ENCODE measurements at places on chromosomes 7 and 10. TPM values are rescaled to one million over a fixed set of nuclear protein-coding genes. Genes with fewer than 3 reads are reported as not detected.

Gene LMOD2
- not detected for total RNA-seq

Gene PLEKHA1
- 13.5 TPM for total RNA-seq

Gene PCDH15
- not detected for total RNA-seq

Gene OR9A2
- total RNA-seq: not detected

Gene GNAI1
- 48.1 TPM for total RNA-seq

Gene C10orf53
- total RNA-seq: not detected

Gene TRIM50
- not detected for total RNA-seq

Gene EIF4H
- total RNA-seq: 331 TPM

Gene SRRM3
- total RNA-seq: 0.27 TPM

Gene PNLIPRP1
- total RNA-seq: not detected

Gene IL6
- 9.4 TPM for total RNA-seq

Gene ANXA8
- 0.54 TPM for total RNA-seq

Gene PRR15
- total RNA-seq: 0.17 TPM

Gene AIFM2
- 3.2 TPM for total RNA-seq

Data from M059J (cell line).